Activated T-cell treated with anti-CD3 and anti-CD28 coated beads, Interleukin-2, amount 50 U/mL, for 4 hours (primary cell): ENCODE measurements at places on chromosomes 7 and 10.

DNA sequence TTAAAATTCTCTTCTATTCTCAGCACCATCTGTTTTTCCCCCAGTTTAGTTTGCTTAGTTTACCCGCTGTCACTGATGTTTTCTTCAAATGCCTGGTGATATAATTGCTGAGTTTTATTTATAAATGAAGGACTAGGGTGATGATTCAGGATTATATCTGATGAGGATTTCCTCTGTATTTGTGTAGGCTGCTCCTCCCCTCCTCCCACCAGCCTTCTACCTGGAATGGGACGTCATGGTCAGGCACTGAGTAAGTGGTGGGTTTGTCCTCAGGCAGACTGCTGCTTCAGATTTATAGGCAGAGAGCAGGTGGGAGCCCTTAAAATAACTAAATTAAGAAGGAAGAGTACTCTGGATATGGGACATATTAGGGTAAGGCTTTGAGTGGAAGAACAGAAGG, 35.8 kb downstream of the PALS2 start:
- DNase-seq, result no peak

DNA sequence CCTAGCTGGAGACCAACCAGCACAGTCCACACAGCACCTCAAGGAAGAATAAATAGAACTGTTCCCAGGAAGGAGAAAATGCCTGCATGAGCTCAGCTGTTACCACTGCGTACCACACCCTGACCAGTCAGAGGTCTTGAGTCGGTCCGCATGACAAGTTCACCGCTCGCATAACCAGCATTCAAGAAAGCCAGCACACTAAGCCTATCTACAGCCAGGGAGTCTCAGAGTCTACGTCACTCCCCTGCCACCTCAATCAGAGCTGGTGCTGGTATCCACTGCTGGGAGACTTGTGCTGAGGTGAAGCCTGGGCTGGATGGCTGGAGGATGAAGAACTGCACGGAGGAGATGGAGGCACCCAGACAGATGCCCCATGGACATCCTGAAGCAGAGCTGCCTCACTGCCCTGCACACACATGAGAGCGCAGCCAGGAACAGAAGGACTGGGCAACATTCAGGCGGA, 19.6 kb downstream of the AKR1C1 start:
- no peak for DNase-seq

GRCh38 chr7:24245362-24245761, 38.6 kb upstream of the NPY start:
- no peak for DNase-seq

DNA sequence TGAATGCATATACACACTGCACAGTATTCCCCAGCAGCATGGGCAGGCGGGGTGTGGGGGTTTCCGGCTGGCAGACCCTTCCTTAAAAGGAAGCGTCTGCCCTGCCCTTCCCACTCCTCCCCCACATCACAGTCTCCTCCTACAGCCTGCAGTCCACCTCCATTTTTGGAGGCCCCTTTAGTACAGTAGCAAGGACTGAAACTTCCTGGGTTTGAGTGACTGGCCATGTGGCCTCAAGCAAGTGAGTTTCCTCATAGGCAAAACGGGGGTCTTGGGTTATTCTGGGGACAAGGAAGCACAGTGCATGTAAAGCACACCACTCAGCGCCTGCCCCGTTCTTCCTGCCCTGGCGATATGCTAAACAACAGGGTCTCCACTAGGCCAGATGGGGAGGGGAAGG, 62.1 kb upstream of the COL13A1 start:
- DNase-seq, result no peak

- no peak for DNase-seq
Measured at GRCh38 chr7:64312826-64313225, 935 bp upstream of the ZNF736 start.

GRCh38 chr10:102660888-102661657, 16.8 kb downstream of the TRIM8 start:
- DNase-seq, result peak; percentile 38

DNA sequence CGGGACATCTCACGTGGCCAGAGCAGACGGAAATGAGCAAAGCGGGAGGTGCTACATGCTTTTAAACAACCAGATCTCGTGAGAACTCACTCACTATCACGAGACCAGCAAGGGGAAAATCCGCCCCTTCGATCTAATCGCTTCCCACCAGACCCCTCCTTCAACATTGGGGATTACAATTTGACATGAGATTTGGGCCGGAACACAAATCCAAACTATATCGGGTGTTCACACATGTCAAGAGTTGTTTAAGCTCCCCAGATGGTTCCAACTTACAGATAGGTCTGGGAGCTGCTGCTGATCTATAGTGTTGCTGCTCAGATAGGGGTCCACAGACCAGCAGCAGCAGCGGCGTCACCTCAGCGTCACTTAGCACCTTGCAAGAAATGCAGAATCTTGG, 194.9 kb downstream of the GPAM start:
- no peak for DNase-seq

DNA sequence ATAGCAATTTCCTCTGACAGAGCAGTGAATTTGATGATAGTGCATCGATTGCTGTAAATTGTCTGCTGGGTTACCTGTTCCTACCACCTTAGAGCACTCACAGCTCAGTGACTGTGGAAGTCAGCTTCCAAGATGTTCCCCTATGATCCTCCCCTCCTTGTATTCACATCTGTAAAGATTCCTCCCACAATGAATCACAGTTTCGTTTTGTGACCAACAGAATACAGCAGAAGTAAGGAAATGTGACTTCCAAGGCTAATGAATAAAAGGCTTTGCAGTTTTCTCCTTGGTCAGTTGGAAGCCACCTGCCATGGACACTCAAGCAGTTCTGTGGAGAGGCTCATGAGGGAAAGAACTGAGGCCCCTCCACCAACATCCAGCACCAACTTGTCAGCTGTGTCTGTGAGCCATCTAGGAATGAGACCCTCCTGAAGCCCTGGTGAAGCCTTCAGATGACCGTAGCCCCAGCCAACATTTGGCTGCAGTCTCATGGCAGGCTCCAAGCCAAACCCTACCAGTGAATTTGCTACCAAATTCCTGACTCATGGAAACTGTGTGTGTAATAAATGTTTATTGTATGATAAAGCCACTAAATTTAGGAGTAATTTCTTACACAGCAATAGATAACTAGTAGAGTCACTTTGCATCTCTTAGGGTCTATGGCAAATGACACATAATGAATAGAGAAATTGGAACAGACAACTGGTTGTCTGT, 309.5 kb upstream of the NPVF start:
- no peak for DNase-seq

DNA sequence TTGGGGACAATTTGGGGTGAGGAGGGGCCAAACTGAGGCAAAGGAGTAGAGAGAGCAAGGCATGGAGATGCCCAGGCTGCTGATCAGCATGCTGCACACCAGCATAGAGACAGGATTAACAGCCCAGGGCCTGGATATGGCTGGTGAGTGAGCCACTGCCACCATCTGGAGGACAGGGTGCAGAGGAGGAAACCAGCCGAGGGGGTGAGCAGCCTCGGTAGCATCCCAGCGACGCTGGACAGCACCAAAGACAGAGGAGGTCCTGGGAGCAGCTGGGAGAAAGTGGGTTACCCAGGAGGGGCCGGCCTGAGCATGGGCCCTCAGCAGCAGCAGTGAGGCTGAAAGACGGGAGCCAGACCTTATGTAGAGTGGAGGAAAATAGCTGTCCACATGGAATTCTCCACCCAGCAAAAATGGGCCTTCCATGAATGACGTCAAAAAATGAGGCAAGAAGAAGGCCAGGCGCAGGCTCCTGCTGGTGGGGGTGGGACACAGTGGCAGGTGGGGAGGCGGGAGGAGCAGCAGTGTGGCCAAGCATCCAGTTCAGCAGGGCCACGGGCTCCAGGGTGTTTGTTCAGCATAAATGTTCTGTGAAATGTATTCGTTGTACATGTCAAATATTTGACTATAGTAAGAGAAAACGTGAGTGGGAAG, 16.7 kb downstream of the RET start:
- no peak for DNase-seq

GRCh38 chr7:19982841-19983835, 209.7 kb upstream of the TMEM196 start:
- no peak for DNase-seq

DNA sequence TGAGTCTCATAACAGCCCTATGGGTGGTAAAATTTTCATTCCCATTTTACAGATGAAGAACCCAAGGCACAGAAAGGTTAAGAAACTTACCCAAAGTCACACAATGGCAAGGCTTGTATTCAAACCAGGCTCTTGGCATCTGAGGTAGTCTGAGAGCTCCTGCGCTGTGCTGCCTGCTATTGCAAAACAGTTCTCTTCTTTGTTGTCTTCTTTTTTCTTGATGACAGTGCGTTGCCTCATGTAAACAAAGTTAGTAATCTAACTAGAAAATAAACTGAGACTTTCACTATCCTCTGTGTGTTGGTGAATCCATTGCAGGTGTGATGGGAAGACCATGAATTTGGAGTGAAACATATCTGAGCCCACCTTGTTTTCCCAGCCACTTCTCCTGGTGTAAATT, 240.8 kb downstream of the PTEN start:
- no peak for DNase-seq

DNA sequence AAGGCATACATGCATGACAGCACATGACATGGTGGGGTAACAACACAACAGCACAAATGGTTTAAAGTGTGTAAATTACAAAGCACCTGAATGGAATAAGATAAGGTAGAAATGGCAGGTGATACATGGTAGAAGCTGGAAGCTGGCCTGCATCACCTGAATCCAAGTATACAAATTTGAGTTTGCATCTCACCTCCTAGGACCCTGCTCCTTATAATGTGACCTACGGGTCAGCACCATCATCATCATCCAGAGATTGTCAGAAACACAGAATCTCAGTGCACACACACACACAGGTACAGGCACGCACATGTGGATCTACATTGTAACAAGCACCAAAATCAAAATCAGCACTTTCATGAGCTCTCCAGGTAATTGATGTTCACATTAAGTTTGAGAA, 1048.2 kb upstream of the AUTS2 start:
- no peak for DNase-seq

DNA sequence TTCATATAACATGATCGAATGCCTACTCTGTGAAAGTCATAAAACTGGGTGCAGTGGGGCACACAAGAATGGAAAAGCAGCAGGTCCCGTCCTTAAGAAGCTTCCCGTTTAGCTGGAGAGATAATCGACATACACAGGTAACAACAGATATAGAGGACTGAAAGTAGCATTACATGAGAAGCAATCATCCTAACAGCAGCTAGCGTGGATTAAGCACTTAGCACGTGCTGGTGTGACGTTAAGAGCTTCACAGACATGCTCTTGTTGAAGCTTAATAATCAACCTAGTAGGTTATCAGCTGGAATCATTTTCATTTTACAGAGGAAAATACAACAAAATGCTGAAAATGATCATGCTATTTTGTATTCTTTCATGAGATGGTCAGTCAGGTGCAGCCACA, 184.8 kb downstream of the GPAM start:
- no peak for DNase-seq

DNA sequence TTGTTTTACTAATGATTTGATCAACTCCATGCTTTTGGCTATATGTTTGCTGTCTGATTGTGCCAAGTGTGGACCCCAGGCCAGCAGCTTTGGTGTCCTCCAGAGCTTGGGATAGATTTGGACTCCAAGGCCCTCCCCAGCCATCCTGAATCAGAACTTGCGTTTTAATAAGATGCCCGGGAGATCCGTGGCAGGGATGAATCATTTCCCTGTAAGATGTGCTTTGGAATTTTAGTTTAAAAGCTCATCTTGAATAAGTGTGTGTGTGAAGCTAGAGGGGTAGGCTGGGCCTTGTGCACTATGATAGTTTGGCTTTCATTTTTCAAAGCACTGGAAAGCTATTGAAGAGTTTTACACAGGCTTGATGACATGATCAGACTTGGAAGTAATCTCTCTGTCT, 66.2 kb upstream of the SDK1 start:
- DNase-seq, result no peak
